Type B pancreatic cell (in vitro differentiated cells): ENCODE measurements at places on chromosomes 5 and 9.

- DNase-seq: no peak
Observed at GRCh38 chr5:131774652-131775367, 22.0 kb downstream of the FNIP1 start.

- DNase-seq: no peak
Observed at GRCh38 chr9:5900622-5901021, 9.9 kb downstream of the MLANA start.

DNA sequence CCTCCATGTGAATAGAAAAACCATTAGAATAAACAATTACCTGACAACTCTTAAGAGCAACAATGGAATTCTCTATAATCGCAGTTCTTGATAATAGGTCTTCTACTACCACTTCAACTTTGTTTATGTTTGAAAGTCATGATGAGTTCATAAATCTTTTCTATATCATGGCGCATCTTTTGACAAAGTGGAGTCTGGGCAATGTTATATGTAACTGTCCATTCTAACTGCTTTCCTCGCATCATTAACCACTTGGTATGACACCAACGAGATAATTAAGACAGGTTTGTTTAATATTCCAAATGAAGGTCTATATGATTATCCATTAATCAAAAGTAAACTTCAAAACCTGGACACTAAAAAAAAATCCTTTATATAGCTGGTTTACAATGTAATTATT, 272.0 kb downstream of the DENND1A start:
- DNase-seq: no peak

- DNase-seq: no peak
Observed at GRCh38 chr9:114465906-114466900, 39.1 kb downstream of the WHRN start.

- no peak for DNase-seq
Observed at GRCh38 chr5:95317085-95317484, 32.2 kb upstream of the MCTP1 start.

GRCh38 chr9:91562416-91562815, 138.8 kb upstream of the NFIL3 start:
- DNase-seq: no peak

GRCh38 chr9:5971740-5972139, 43.7 kb downstream of the RANBP6 start:
- DNase-seq: no peak

DNA sequence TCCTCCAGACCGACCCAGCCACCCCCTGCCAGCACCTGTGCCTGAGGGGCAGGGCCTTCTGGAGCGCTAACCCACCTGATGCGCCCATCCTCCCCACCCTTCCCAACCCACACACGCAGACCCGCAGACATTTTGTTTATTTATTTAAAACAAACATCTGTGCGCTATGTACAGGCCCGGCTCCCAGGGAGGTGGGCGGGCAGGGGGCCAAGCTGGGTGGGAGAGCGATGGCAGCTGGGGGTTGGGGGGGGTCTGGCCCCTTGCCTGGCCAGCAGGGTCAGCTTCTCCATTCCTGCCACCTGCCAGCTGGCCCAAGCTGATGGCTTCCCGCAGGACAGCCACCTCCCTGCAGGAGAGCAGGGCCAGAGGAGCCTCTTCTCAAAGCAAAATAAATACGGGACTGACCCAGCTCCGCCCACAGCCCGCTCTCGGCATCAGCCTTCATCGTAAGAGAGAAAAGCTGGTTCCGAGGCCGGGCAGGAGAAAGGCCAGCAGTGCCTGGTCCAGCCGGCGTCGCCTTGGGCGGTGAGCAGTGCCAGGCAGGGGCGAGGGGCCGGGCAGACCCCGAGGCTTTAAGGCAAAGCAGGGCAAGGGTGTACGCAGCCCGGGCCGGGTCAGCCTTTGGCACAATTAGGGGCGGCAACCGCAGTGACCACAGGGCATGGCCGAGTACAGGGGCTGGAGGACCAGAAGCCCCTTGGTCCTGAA, 10.9 kb upstream of the CLIC3 start:
- DNase-seq: no peak

GRCh38 chr5:178424810-178425177, 165.4 kb downstream of the COL23A1 start:
- DNase-seq: no peak

DNA sequence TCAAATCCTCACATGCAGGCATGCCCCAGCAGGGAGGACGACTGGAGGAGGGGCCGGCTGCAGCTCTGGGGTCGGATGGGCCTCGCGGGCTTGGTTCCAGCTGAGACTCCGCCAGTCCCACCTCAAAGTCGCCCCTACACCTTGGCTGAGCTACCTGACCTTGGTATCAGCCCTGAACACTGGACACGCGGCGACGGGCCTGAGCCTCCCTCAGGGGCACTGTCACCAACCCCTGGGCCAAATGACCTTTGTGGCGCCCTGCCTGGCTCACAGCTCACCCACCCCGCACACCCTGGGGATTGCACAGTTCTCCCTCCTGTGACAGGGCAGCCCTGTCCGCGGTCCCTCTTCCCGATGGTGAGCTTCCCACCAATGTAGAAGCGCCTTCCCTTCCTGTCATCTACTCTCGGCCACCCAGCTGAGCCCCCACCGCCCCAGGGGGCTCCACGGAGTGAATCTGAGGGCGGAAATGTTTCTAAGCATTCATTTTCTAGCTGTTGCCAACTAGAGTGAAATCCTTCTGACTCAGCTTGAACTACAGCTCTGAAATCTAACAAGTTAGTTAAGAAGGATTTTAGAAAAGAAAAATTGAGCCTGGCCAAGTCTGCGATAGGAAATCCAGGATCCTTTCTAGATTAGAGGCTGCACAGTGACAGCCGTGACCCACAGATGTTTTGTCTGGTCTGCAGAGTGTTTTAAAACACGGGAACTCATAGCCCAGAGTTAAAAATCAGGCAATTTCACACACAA, 138.9 kb upstream of the PHYKPL start:
- no peak for DNase-seq

DNA sequence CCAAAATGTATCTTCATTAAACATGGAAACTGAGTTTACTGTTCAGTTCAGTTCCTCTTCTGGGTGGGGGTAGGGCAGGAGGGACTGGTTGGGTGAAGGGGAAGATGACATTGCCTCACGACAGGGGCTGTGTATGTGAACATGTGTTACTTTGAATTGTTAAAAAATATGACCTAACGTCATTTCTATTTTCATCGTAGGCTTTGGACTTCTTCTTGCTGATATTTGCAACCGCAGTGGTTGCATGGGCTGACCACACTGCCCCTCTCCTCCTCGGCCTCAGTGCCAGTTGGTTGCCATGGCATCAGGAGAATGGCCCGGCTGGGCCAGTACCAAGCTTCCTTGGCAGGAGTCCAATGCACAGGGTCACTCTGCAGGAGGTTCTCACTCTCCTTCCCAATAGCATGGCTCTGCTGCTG, 41.5 kb downstream of the HACD4 start:
- no peak for DNase-seq

DNA sequence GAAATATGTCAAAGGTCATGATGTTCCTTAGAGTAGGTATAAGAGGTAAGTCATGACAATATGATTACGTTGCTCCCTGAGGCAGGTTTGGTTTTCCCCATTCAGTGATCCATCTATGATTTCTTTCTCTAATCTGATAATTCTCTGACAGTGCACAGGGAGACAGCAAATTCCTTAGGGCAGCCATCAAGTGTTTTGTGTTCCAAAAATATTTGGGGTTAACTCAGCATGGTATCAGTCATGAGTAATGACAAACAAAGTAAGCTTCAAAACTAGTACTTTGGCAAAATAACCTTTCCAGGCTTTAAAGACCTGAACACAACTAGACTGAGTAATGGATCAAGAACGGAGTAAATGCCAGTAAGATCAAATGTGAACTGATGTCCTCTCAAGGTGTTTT, 55.3 kb upstream of the SPATA31E1 start:
- DNase-seq: no peak

DNA sequence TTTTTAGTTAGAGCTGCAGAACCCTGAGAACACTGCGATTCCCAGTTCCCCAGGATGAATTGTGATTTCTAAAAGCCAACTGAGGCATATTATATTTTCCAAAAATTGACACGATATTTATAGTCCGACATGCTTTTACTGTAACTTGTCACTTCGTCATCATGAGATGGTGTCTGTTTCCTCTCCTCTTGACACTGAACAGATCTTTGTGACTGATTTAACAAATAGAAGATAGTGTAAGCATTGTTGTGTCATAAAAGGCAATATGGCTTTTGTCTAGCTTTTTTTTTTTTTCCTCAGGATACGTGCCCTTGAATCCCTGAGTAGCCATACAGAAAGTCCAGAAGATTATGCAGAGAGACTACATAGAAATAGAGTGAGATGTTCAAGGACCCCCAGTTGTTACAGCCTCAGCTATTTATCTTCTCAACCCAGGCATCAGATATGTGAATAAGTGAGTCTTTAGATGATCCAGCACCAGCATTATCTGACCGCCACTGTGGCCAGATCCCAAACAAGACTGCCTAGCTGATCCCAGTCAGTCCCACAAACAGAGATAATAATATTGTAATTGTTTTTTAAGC, 27.8 kb upstream of the CCL21 start:
- DNase-seq: no peak

GRCh38 chr5:109345699-109346098, 64.1 kb downstream of the PJA2 start:
- no peak for DNase-seq

GRCh38 chr9:132994410-132995120, 16.1 kb downstream of the GFI1B start:
- DNase-seq: no peak

- DNase-seq: no peak
Observed at GRCh38 chr9:36548454-36548853, 24.2 kb upstream of the MELK start.

DNA sequence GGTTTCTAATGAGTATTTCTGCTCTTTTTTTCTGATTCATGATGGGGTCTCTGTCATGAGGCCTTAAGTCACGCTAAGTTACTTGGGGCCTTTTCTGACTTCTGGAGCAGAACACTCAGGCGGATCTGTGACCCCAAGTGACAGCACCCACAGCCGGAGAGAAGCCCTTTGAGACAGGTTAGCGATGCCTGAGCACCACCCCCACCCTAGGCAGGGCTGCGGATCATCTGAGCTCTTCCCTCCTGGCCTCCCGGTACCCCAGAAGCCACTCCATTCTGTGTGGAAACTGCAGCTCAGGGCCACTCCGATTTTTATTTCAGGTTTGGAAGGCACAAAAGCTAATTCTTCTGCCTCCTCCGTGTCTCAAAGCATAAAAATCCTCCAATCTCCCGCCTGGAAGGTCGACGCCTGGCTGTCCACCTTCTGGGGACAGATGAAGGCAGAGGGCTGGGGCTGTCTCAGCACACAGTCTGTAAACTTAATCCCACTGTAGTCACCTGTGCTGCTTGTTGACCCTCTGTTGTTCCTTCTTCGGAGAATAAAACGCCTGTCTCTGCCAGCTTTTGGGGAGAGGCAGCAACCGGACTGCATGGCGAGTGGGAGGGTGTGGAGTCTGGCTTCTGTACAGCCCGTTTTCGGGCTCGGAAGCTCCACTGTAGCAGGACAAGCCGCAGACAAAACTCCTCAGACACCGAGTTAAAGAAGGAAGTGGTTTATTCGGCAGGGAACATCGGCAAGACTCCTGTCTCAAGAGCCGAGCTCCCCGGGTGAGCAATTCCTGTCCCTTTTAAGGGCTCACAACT, 88.8 kb downstream of the SPRY4 start:
- no peak for DNase-seq

GRCh38 chr5:133930061-133930812, 38.2 kb downstream of the C5orf15 start:
- no peak for DNase-seq

- DNase-seq: no peak
Observed at GRCh38 chr9:16884952-16885513, 14.6 kb upstream of the BNC2 start.

GRCh38 chr9:13266167-13266566, 13.3 kb downstream of the MPDZ start:
- no peak for DNase-seq

- peak; percentile 44 for DNase-seq
Observed at GRCh38 chr9:135590486-135591079, 29.0 kb downstream of the PAEP start.

DNA sequence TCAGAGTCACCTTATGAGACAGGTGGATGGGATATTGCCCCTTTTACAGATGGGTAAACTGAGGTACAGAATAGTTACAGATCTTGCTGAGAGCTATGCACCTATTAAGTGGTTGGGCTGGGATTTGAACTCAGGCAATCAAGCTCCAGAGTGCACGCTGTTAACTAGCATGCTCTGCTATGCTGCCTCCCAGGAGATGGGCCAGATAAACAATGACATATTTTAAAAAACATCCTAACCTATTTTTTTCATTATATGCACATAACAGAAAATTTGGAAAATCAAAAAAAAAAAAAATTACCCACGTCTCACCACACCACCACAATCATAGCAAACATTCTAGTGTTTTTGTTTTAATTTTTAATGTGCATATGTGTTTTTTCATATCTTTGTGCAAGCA, 123.4 kb upstream of the STC2 start:
- DNase-seq: no peak

DNA sequence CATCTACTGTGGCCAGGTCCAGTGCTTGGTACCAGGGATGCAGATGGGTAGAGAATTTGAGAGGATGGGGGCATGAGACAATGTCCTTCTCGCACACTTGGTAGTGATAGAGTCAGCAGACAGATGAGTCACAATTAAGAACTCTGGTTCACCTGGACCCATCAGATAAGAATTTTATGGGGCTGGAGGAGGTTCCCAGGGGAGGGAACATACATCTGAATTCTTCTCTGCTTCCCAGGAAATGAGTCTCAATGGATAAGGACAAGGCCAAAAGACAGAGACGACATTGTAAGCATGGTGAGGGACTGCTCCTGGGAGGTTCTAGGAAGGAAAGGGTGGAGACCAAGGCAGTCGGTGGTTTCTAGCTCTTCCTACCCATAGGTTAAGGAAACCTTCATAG, 5.3 kb downstream of the SLC4A9 start:
- no peak for DNase-seq

DNA sequence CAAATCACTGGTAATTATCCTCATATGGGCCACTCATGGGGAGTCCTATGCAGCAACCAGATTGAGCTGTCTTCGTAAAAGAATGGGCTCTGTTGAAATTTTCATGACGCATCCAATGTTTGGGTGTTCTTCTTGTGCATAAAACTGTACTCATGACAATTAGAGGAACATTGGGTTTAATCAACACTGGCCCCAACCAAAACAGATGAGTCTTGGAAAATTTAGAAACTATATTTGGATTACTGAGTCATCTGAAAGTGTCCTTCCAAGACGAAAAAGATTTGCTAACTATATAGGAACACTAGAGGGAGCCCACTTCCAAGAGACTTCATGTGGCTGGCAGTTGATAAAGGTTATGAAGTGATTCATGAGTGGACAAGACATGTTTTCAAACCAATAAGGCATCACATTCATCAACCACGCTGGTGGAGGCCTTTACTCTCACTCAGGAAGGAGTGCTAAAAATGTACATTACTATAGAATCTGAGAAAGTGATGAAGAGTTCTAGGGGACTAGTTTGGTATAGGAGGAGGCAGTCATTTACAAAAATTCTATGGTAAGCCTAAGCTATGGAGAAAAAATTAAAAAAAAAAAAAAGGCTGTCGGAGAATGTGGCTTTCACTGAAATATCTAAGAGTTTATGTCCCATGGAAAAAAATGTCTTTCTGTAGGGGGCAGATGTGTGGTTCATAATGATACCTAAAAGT, 313.5 kb downstream of the PRDM9 start:
- DNase-seq: no peak
